ENCODE measurements at places on chromosomes 11 and 22. TPM values are rescaled to one million over a fixed set of nuclear protein-coding genes. Genes with fewer than 3 reads are reported as not detected.

GLYATL1B gene
- total RNA-seq = not detected

IGF2 gene
- 8.2 TPM for total RNA-seq

DNA sequence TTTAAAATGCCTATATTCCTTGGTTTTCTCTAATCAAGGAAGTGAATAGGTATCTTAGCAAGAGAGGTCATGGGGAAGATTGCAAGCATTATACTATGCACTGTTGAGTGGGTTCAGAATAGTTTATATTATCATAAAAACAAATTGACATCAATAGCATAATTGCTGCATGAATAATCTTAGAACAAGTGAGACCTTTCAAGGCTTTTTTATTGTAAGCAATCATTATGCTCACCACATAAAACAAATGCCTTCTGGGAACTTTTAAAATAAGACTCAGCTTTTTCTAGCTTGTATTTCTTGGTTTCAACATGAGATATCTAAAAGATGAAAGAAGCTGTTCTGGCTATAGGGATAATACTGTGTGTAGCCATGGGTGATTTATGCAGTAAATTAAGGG lies 135.6 kb upstream of the ZC3H12C start:
- DNase-seq = no peak
- no peak overlapping the region for H3K4me3 ChIP-seq
- H3K36me3 ChIP-seq = no peaks in the 10 kb centered on the region

TBX1 gene
- total RNA-seq = not detected

CDCA5 gene
- total RNA-seq = 112 TPM

DNA sequence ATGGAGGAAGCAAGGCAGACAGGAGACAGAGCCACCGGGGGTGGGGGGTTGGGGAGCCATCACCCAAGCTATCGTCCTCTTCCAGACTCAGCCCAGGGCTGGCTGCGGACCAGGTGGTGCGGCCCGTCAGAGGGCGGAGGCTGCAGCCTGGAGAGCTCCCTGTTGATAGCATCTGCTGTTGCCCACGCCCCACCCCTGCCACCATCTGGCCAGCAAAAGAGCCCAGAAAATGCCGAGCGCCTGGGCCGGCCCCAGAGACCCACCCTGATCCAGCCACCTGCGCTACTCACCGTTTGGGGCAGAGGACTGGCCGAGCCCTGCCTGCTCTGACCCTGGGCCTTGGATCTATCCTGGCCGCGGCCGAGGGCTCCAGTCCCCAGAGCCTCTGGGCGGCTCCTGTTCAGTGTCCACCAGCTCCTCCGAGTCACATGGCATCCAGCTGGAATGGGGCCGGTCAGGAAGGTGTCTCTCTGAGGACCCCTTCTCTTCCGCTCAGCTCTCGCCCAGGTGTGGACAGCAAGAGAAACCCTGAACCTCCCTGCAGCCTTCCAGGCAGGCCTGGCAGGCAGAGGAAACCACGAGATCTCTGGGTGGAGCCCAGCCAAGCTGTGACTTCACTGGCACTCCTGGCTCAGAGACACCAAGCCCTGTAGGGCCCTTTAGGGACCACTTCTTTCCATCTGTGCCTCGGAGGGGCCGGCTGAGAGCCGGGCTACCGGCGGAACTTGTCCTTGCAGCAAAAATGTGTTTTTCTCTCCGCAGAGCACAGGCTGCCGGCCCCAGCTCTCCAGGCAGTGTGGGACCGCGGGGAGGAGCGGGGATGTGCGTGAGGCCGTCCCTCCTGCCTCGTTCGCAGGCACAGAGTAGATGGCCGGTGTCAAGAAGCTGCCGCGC lies at the start of gene MRGPRE:
Gene MRGPRE, minus strand, starts transcription at position 567 of the 894 bp plus-strand sequence. CDS start 3,618 bp downstream, outside the sequence.
- DNase-seq = no peak
- H3K36me3 ChIP-seq = no peaks in the 10 kb centered on the region
- no peak within 1 kb of the TSS for H3K4me3 ChIP-seq
- H3K27ac ChIP-seq = no peak within 1 kb of the TSS
